ENCODE measurements at places on chromosomes 6 and 20.

DNA sequence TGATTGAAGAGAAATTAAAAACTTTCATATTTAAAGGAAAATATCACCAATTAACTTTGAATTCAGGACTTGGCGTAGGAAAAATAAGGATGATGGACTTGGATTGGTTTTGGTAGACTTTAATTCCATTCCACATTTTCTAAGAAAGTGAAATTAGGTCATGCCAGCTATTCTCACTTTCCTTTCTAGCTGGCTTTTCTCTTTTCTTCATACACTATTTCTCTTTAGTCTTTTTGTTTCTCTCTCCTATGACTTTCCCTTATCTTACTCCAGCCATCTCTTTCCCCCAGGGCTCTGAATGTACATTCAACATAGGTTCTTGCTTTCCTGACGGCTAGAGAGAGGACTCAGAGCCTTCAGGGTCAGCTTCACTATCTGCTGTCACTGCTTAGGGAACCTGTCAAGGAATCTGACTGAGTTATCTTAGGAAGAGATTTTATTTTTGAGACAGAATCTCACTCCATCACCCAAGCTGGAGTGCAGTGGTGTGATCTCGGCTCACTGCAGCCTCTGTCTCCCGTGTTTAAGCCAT is 61.4 kb upstream of the MCM9 start:
- H3K4me3 ChIP-seq: no peak overlapping the region
- peaks cover 4% of the 10 kb centered on the region for H3K4me1 ChIP-seq
- no peak overlapping the region for H3K27ac ChIP-seq
- no peaks in the 10 kb centered on the region for H3K27me3 ChIP-seq

GRCh38 chr6:7541175-7542064 is at the start of gene DSP:
Gene DSP, plus strand, starts transcription at chr6:7541671. Its CDS starts 245 bp downstream, at chr6:7541916.
- no peaks in the 10 kb centered on the region for H3K4me1 ChIP-seq
- H3K27me3 ChIP-seq: peaks cover 57% of the 10 kb centered on the region
- no peaks in the 10 kb centered on the region for H3K36me3 ChIP-seq
- no peak within 1 kb of the TSS for H3K27ac ChIP-seq
- peak; percentile 78 for ATAC-seq

DNA sequence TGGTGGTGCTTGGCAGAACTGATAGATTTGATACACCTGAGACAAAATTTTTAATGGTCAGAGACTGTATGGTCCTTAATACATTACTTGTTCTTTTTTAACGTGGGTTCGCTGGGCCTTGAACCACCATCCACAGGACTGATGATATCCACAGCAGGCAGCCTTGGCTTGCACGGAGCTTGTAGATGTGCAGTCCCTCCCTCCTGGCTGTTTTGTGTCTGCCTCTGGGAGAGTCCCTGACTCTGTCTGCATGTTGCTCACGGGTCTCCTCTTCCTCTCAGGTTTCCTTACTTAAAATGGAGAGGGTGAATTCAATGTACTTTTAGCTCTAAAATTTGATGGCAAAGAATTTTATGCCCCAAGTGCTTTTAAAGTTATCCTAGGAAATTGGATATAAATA is 17.5 kb downstream of the KIF25 start:
- H3K27me3 ChIP-seq: peaks cover 11% of the 10 kb centered on the region
- ATAC-seq: no peak
- no peak overlapping the region for H3K4me3 ChIP-seq
- H3K36me3 ChIP-seq: no peaks in the 10 kb centered on the region

- peaks cover 25% of the 10 kb centered on the region for H3K27me3 ChIP-seq
- H3K4me3 ChIP-seq: no peak overlapping the region
- no peaks in the 10 kb centered on the region for H3K4me1 ChIP-seq
- peak; percentile 56 for ATAC-seq
- H3K36me3 ChIP-seq: no peaks in the 10 kb centered on the region
- H3K27ac ChIP-seq: no peak overlapping the region
Measured at GRCh38 chr6:75563032-75563431, 38.6 kb upstream of the SENP6 start.

GRCh38 chr6:24872779-24873178 is 63.0 kb downstream of the RIPOR2 start:
- no peak for ATAC-seq
- H3K27ac ChIP-seq: peak overlapping the region; percentile 65
- peaks cover 22% of the 10 kb centered on the region for H3K4me1 ChIP-seq
- no peak overlapping the region for H3K4me3 ChIP-seq

DNA sequence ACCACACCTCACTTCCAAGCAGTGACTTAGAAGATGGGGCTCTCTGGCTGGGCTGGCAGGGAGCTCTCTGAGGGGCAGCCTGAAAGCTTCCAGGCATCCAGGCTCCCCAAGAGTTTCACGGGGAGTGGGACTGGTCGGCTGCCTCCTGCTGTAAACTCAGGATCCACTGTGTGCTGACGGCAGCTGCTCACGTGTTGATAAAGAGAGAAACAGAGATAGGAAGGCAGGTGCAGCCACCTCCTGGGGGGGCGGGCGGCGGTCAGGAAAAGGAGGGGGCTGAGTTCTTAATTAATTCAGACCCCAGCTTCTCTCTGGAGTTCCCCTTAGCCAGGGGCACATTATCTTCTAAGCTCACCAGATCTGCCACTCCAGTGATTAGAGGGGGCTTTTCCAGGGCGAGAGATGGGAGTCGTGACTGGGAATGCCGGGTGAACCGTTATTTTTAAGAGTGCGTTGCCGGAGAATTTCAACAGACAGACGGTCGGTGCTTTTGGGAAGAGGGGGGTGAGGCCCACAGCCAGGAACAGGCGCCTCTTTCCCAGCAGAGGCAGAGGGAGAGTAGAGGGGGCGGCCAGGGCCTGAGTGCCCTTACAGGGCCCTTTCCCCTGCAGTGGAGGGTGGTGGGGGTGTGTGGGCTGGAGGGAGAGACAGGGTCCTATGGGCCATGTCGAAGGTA is 70.9 kb downstream of the CD40 start:
- ATAC-seq: no peak
- no peaks in the 10 kb centered on the region for H3K36me3 ChIP-seq
- H3K4me1 ChIP-seq: no peaks in the 10 kb centered on the region

DNA sequence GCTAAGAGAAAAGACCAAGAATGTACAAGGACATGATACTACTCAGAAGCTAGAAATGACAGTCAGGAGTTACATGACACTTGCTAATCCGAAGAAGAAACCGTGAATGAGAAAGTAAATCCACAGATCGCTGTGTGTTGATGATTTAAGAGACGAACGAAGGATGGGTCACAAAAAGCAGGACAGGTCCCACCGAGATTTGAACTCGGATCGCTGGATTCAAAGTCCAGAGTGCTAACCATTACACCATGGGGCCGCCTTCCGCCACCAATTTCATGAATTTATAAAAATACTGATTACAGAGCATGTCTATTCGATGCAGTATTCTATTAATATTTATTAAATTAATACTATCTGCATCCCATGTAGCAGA is 54.0 kb upstream of the BTN3A2 start:
- ATAC-seq: peak; percentile 9
- H3K4me3 ChIP-seq: peak overlapping the region; percentile 86
- H3K4me1 ChIP-seq: peaks cover 31% of the 10 kb centered on the region
- H3K27ac ChIP-seq: peak overlapping the region; percentile 92

GRCh38 chr6:134730013-134730412 is 219.9 kb downstream of the ALDH8A1 start:
- no peak overlapping the region for H3K4me3 ChIP-seq
- peaks cover 23% of the 10 kb centered on the region for H3K27me3 ChIP-seq
- no peaks in the 10 kb centered on the region for H3K36me3 ChIP-seq

DNA sequence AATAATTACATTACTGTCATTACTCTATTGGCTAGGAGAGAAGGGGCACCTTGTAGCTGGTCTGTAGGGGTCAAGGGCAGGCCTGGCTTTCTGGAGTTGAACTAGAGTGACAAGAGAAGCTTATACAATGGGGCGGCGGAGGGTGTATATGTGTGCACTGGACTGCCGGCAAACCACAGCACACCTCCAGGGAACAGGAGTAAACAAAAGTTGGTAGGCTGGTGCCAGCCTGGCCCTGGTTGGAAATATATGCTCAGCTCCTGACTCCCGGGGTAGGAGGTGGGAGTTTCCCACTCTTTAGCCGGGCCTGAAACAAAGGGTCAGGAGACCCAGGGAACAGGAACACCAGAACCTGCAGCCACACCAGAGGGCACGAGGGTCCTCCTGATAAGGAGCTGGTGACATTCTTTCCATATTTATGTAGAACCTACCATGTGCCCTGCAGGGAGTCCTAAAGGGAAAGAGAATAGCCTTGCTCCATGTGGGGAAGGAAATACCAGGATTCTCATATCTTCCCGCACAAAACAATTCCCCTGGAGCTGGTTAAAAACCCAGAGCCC is 5.1 kb downstream of the C6orf132 start:
- peak overlapping the region; percentile 22 for H3K4me3 ChIP-seq
- H3K36me3 ChIP-seq: no peaks in the 10 kb centered on the region
- peak overlapping the region; percentile 36 for H3K27ac ChIP-seq
- peaks cover 12% of the 10 kb centered on the region for H3K27me3 ChIP-seq
- no peaks in the 10 kb centered on the region for H3K4me1 ChIP-seq

DNA sequence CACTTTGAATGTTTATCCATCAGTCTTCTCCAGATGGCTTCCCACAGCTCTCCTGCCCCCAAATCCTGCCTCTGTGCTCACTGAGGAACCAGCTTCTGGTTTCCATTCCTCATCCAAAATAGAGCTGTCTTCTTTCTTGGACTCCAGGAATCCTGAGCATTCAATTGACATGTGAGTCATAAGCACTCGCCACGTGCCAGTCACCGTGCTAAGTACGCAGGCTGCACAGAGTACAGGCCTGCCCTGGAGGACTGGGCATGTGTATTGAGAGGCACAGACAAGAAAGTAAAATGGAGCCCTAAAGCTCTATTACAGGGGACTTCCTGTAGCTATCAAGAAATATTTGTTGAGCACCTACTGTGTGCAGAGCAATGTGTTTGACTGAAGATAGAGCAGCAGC is 39.7 kb upstream of the LRFN2 start:
- peaks cover 8% of the 10 kb centered on the region for H3K27me3 ChIP-seq
- H3K36me3 ChIP-seq: no peaks in the 10 kb centered on the region
- no peaks in the 10 kb centered on the region for H3K4me1 ChIP-seq
- no peak overlapping the region for H3K4me3 ChIP-seq
- H3K27ac ChIP-seq: no peak overlapping the region

GRCh38 chr20:36700438-36700837 is 45.5 kb downstream of the NDRG3 start:
- no peak for ATAC-seq
- H3K4me3 ChIP-seq: no peak overlapping the region
- no peaks in the 10 kb centered on the region for H3K27me3 ChIP-seq
- H3K27ac ChIP-seq: peak overlapping the region; percentile 65
- H3K36me3 ChIP-seq: peaks cover 23% of the 10 kb centered on the region

GRCh38 chr20:19644085-19644484 is 114.0 kb upstream of the RIN2 start:
- H3K36me3 ChIP-seq: no peaks in the 10 kb centered on the region
- H3K4me3 ChIP-seq: no peak overlapping the region
- H3K27me3 ChIP-seq: peaks cover 4% of the 10 kb centered on the region
- no peak for ATAC-seq

DNA sequence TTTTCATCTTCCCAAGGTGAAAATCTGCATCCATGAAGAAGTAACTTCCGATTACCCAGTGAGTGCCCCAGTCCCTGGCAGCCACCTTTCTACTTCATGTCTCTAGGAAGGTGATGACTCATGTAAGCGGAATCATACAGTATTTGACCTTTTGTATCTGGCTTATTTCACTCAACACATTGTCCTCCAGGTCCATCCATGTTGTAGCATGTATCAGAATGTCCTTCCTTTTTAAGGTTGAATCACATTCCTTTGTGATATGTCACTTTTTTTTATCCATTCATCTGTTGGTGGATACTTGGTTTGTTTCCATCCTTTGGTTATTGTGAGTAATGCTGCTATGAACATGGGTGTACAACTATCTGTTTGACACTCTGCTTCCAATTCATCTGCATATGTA is 176.3 kb upstream of the CDYL start:
- no peak overlapping the region for H3K4me3 ChIP-seq
- ATAC-seq: no peak
- peaks cover 24% of the 10 kb centered on the region for H3K27me3 ChIP-seq
- H3K4me1 ChIP-seq: no peaks in the 10 kb centered on the region
- H3K36me3 ChIP-seq: no peaks in the 10 kb centered on the region
- no peak overlapping the region for H3K27ac ChIP-seq

GRCh38 chr6:132405143-132405915 is 4.1 kb upstream of the MOXD1 start:
- no peaks in the 10 kb centered on the region for H3K36me3 ChIP-seq
- H3K27ac ChIP-seq: no peak overlapping the region
- H3K4me1 ChIP-seq: no peaks in the 10 kb centered on the region
- peak; percentile 60 for ATAC-seq
- peaks cover 45% of the 10 kb centered on the region for H3K27me3 ChIP-seq

GRCh38 chr6:34390531-34391472 is 1.7 kb downstream of the NUDT3 start:
- peaks cover 13% of the 10 kb centered on the region for H3K4me1 ChIP-seq
- no peak overlapping the region for H3K4me3 ChIP-seq
- no peaks in the 10 kb centered on the region for H3K36me3 ChIP-seq
- no peak overlapping the region for H3K27ac ChIP-seq

GRCh38 chr20:38046572-38046971 is 13.0 kb downstream of the RPRD1B start:
- H3K27me3 ChIP-seq: no peaks in the 10 kb centered on the region
- H3K27ac ChIP-seq: peak overlapping the region; percentile 20
- peaks cover 35% of the 10 kb centered on the region for H3K4me1 ChIP-seq
- no peak overlapping the region for H3K4me3 ChIP-seq
- ATAC-seq: no peak

DNA sequence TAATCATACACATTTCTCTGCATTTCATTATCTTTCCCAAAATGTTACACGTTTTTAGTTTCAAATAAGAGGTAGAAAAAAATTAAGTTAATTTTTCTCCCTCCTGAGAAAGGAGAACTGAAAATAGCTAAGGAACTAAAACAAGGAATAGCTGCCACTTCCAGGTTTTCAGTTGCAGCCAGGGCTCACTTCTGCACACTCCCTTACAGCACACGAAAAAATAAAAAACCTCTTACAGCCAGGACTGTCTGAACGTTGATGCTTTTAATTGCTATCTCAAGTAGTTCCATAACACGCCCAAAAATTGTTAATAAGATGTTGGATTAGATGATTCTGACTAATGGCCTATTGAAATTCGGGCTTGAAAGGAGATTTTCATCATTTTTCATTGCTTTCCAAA is 153.7 kb upstream of the THBS2 start:
- ATAC-seq: no peak
- H3K4me3 ChIP-seq: no peak overlapping the region
- peaks cover 34% of the 10 kb centered on the region for H3K27me3 ChIP-seq
- no peak overlapping the region for H3K27ac ChIP-seq
- no peaks in the 10 kb centered on the region for H3K36me3 ChIP-seq

Measured in activated T-helper 17 cell treated with anti-CD3 and anti-CD28 coated beads, Interleukin-2, amount 50 U/mL, for 72 hours (primary cell).